Lower leg skin (tissue), 4 donors: ENCODE measurements at places on chromosomes 3 and 15. TPM values are rescaled to one million over a fixed set of nuclear protein-coding genes. Genes with fewer than 3 reads are reported as not detected.

FETUB gene
- 10.3 TPM for total RNA-seq

FBXL22 gene
- 0.25 TPM for total RNA-seq

PODXL2 gene
- total RNA-seq: 7.6 TPM

SPESP1 gene
- total RNA-seq: 15.5 TPM

OXTR gene
- total RNA-seq: not detected

COL7A1 gene
- 189 TPM for total RNA-seq

RAD51 gene
- 1.4 TPM for total RNA-seq

FEZF2 gene
- total RNA-seq: not detected

REC114 gene
- not detected for total RNA-seq

PLD1 gene
- 26.4 TPM for total RNA-seq

TMC3 gene
- total RNA-seq: not detected

BCHE gene
- total RNA-seq: 6.8 TPM

DGKG gene
- 9.5 TPM for total RNA-seq

GPR15 gene
- total RNA-seq: not detected

SPRED1 gene
- total RNA-seq: 11.8 TPM

ECE2 gene
- not detected for total RNA-seq

KBTBD13 gene
- total RNA-seq: not detected

CLDN16 gene
- total RNA-seq: 2.5 TPM

ARPP19 gene
- 95.6 TPM for total RNA-seq

CACNA2D2 gene
- 1.4 TPM for total RNA-seq

AMT gene
- total RNA-seq: 9.3 TPM

TGM4 gene
- total RNA-seq: 0.26 TPM

MYZAP gene
- total RNA-seq: 7.7 TPM

NMNAT3 gene
- 33.6 TPM for total RNA-seq

SLC28A2 gene
- total RNA-seq: not detected

ZWILCH gene
- total RNA-seq: 2.3 TPM

FGF12 gene
- total RNA-seq: 0.45 TPM

SMC4 gene
- 33.7 TPM for total RNA-seq

LRRIQ4 gene
- not detected for total RNA-seq

GPR160 gene
- 6.3 TPM for total RNA-seq

GASK1A gene
- total RNA-seq: 5.6 TPM

ARF4 gene
- 58.0 TPM for total RNA-seq

C2CD4B gene
- total RNA-seq: 1.1 TPM

CCR3 gene
- 0.55 TPM for total RNA-seq

CACNA2D3 gene
- 1.5 TPM for total RNA-seq

SNX4 gene
- 24.0 TPM for total RNA-seq

TPRA1 gene
- 79.8 TPM for total RNA-seq

EPHA6 gene
- total RNA-seq: not detected

SSUH2 gene
- total RNA-seq: 0.76 TPM

LIPH gene
- total RNA-seq: 8.2 TPM

STAC gene
- 5.9 TPM for total RNA-seq

MYO5C gene
- total RNA-seq: 9.7 TPM

ZNF660 gene
- total RNA-seq: 0.13 TPM

CTDSPL gene
- total RNA-seq: 59.8 TPM

GALNT15 gene
- total RNA-seq: 75.3 TPM

RBP2 gene
- total RNA-seq: not detected

C2CD4A gene
- not detected for total RNA-seq

CFAP44 gene
- 3.4 TPM for total RNA-seq

TMCO5A gene
- total RNA-seq: not detected

GRAMD2A gene
- 4.6 TPM for total RNA-seq

ADCY5 gene
- total RNA-seq: 0.46 TPM

PLA1A gene
- 0.84 TPM for total RNA-seq

ZBTB47 gene
- 17.7 TPM for total RNA-seq

KBTBD12 gene
- total RNA-seq: 0.23 TPM

GPR27 gene
- 2.0 TPM for total RNA-seq

ATR gene
- 24.4 TPM for total RNA-seq

AMOTL2 gene
- total RNA-seq: 97.1 TPM
